ENCODE measurements at places on chromosomes 2 and 18. TPM values are rescaled to one million over a fixed set of nuclear protein-coding genes. Genes with fewer than 3 reads are reported as not detected.

- no peak for DNase-seq
These were observed 1139.5 kb downstream of the BCL11A start for GRCh38 chr2:59413751-59414570.

MYO7B gene
- 0.07 TPM for polyA plus RNA-seq

DNA sequence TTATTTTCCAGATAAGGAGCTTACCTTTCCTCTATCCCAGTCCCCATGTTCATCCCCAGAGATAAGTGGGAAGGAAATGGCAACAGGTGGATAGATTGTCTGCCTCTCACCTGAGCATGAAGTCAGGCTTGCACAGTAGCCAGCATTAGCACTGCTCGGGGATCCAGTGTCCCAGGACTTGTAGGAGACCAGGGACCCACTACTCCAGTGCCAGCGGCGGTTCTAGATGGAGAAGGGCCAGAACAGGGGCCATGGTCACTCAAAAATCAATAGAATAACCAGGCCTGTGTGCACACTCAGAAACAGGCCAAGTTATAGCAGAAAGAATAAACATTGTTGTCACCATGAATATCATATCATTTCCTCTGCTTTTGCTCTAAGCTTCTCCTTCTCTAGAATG is 2.4 kb downstream of the REG1B start:
- no peak for DNase-seq

GRCh38 chr2:4762951-4763376 is 929.2 kb upstream of the SOX11 start:
- no peak for DNase-seq

SLC9A4 gene
- polyA plus RNA-seq: not detected

DNA sequence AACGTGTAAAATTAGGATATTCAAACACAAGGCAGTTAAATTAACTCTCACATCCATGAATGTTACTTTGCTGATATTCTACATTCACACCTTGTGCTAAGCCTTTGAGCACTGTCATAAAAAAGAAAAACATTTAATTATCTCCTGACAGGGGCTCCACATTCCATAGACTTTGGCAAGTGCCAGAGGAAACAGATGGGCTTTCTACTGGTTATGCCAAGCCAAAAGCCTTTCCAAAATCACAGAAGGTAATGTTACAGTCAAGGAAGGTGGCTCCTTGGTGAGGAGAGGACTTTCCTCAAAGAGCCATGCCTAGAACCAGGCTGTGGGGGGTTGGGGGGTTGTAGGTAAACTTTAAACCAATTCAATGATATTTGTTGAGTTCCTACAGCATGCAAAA is 12.4 kb downstream of the MYO5B start:
- DNase-seq: no peak

GRCh38 chr2:206701952-206702605 is 16.1 kb downstream of the DYTN start:
- DNase-seq: no peak

GRCh38 chr2:177881008-177881747 is 191.4 kb downstream of the PDE11A start:
- no peak for DNase-seq

TBR1 gene
- polyA plus RNA-seq: not detected

TMEM200C gene
- polyA plus RNA-seq: not detected

DNA sequence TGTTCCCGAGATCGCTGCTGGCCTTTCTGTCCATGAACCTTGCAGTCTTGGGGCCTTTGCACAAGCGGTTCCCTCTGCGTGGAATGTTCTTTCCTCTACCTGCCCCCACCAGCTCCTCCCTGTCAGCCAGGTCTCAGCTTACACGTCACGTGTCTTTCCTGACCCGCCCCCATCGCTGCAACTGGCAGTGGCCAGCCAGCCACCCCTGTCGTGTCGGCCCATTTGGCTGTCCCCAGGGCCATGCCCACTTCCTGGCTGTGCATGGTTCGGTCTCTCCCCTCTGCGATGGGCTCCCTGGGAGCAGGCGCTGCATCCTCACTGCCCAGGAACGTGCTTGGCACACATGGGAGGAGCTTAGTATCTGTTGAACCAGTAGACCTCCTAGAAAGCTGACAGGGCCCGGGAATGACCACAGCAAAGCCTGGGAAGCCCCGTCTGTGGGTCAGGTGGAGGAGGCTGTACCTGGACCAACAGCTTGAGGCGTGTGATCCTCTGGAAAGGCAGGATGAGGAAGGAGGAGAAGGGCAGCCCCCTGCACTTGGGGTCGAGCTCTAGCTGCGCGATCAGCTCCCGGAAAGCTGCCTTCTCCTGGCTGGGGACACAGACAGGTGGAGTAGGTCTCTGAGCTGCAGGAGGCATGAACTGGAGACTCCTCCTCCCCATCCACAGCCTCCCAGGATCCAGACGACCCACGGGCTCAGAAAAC is 21.0 kb downstream of the SNORC start:
- DNase-seq: no peak

NDC80 gene
- polyA plus RNA-seq: 18.1 TPM

GRCh38 chr2:215982465-215982875 is 30.9 kb downstream of the MREG start:
- no peak for DNase-seq

- DNase-seq: no peak
These were observed at the start of gene PIEZO2 for GRCh38 chr18:11149441-11150270. TSS of gene PIEZO2 (minus strand) at chr18:11149569. CDS start at chr18:11148588, 981 bp downstream.

GRCh38 chr18:5585653-5586052 is 41.9 kb upstream of the EPB41L3 start:
- DNase-seq: no peak

IL36G gene
- not detected for polyA plus RNA-seq

- DNase-seq: no peak
These were observed 5.8 kb downstream of the HDLBP start for GRCh38 chr2:241309684-241310117.

GRCh38 chr18:49898421-49898820 is 85.1 kb upstream of the ACAA2 start:
- DNase-seq: no peak

ABCG5 gene
- polyA plus RNA-seq: not detected

SPC25 gene
- 4.8 TPM for polyA plus RNA-seq

GRCh38 chr2:228819701-228820100 is 451.4 kb downstream of the PID1 start:
- no peak for DNase-seq

- peak; percentile 52 for DNase-seq
These were observed 8.5 kb upstream of the NARS1 start for GRCh38 chr18:57630002-57630753.

DNA sequence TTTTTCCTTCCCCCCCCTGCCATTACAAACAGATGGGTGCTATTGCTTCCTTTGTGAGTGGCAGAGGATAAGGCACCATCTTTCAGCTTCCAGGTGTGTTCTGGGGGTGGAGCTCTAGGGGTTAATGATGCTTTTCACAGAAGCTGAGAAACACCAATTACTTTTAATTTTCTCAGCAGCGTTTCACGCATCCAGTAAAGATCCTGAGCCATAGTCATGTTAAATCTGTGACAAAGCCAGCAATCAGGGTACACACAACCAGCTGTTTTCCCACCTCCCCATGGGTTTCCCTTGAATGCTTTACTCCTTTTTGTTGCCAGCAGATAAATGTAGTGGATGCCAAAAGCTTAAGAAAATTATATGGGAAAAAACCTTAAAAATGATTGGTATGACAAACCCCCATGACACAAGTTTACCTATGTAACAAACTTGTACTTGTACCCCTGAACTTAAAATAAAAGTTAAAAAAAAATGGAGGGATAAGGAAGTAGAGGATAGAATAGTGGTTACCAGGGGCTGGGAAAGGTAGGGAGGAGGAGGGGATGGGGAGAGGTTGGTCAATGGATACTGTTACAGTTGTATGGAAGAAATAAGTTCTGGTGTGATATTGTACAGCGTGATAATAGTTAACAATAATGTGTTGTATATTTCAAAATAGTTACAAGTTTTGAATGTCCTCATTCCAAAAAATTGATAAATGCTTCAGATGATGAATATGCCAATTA is 70.0 kb downstream of the ACOXL start:
- no peak for DNase-seq

DNA sequence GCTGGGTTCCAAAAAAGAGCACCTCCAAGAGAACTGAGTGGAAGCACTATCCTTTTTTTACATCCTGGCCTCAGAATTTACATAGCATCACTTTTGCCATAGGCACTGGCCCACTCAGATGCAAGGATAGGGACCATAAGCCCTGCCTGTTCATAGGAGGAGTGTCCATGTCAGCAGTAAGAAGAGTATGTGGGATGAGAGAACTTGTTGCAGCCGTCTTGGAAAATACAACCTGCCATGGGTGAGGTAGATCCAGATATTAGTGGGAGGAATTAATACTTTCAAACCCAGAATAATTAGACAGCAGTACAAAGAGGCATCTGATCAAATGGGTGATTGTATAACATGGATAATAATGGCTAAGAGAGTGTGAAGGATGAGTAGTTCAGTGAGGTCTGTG is 110.7 kb upstream of the CELF4 start:
- DNase-seq: no peak

GRCh38 chr2:219384859-219385258 is 2.9 kb downstream of the DNPEP start:
- no peak for DNase-seq

- DNase-seq: peak; percentile 70
These were observed 133.1 kb downstream of the NEDD4L start for GRCh38 chr18:58177004-58177717.
